Renal pelvis (tissue), 12 donors: ENCODE measurements at places on chromosomes 6 and 20. TPM values are rescaled to one million over a fixed set of nuclear protein-coding genes. Genes with fewer than 3 reads are reported as not detected.

The FAM83B gene
- polyA plus RNA-seq: 11.2 TPM

The PHACTR3 gene
- polyA plus RNA-seq: 10.2 TPM

DNA sequence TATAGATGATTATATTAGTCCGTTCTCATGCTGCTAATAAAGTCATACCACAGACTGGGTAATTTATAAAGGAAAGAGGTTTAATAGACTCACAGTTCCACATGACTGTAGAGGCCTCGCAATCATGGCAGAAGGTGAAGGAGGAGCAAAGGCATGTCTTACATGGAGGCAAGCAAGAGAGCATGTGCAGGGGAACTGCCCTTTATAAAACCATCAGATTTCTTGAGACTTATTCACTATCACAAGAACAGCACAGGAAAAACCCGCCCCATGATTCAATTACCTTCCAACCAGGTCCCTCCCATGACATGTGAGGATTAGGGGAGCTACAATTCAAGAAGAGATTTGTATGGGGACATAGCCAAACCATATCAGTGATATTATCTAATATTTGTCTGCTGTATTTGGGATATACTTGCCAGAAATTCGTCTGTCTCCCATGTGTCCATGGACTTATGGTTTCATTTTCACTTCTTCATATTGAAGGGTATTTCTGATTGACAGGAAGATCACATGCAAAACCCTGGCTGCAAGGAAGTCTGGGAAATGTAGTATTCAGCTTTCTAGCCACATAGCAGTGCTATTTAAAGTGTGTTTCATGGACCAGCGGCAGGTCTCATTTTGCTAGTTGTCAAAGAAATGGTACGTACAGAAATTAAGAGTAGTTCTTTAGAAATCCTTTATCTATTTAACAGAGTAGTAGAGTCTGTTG lies 50.5 kb upstream of the PAK5 start:
- DNase-seq: no peak

DNA sequence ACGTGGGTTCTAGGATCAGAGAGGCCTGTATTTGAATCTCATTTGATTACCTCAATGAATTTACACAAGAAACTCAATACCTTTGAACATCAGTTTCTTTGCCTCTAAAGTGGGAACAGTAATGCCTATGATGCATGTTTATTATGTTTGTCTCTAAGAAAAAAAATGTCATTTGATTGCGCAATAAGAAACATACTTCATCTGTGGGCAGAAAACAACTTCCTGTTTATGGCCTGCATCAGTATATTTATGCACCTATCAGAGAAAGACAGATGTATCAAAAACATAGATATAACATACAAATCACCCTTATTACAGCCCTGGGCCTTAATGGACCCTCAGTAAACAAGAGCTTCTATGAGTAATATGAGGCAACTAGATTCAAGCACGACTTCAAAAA lies 516.4 kb upstream of the ARID1B start:
- no peak for DNase-seq

- no peak for DNase-seq
Measured at GRCh38 chr20:44054849-44055248, 132.1 kb downstream of the JPH2 start.
